T-helper 2 cell treated with Interferon-gamma antibody and Interleukin-4, amounts not matched to agents 5 μg/mL and 100 μg/mL, for 36 hours (primary cell): ENCODE measurements at places on chromosomes 16 and 17.

DNA sequence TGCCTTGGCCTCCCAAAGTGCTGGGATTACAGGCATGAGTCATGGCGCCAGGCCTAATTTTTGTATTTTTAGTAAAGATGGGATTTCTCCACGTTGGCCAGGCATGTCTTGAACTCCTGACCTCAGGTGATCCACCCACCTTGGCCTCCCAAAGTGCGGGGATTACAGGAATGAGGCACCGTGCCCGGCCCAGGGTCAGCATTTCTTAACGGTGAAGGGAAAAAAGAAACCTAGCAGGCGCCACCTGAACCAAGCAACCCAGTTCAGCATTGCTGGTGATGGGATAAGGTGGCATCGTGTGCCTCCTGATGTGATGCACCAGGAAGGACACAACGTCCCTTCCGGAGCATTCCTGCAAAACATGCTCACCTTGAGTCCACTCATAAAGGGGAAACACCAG lies 2.2 kb upstream of the CLCN7 start:
- no peak for DNase-seq

DNA sequence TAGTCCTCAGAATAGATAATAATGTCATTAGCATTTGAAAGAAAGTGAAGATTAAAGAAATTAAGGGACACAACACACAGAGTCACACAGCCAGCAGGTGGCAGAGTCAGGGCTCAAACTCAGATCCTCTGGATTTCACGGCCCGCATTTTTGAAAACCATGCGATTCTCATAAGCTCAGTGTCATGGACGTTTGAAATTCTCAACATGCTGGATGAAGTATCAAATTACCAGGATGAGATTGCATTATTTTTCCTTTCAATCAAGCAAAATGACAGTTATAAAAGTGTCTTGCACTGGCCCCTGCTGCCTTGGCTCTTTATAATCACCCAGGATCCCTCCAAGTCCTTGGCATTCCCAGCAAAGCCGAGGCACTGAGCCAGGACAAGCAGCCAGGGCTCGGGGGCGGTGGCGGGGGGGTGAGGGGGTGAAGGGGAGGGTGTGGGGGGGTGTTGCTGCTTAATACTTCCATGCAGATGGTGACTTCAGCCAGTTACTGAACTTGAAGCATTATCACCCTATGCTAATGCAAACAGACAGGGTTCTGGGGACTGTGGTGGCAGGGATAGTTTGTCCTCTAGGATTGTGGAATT lies 6.6 kb upstream of the BMERB1 start:
- peak; percentile 36 for DNase-seq

GRCh38 chr16:88375996-88376834 lies 6.5 kb upstream of the ZNF469 start:
- DNase-seq: no peak

DNA sequence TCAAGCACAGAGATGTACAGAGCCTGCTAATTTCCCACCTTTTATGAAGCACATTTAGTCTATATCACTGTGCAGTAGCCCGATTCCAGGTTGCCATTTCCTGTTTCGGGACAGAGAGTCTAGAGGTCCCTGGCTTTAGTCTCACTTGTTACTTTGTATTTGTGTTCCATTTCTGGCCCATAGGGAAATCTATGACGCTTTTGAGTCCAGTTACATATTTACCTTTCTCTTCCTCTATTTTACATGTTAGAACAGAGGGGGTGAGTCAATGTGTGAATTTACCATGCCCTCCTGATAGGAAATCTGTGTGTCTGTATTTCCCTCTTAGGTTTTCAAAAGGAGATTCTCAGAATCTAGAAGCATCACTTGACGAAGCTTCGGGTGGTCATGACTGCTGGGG lies 227.1 kb upstream of the ZFHX3 start:
- DNase-seq: no peak

- DNase-seq: no peak
Observed at GRCh38 chr16:4314532-4315185, 1.2 kb upstream of the GLIS2 start.

DNA sequence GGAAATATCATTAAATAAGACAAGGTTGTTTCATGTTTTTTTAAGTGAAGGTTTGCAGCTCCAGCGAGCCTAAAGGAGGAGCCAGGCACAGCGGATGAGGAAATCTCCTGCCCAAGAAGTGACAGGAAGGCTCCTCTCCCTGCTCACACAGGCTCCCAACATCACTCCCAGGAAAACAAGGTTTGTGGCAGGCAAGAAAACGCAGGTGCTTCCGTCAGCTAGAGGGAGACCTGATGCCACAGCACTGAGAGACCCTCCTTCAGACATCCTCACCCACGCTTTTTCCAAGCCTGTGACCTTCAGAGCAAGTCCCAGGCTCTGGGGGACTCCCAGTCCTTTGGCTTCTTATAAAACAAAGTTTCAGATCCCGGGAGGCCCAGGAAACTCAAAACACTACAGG lies 89.7 kb downstream of the ZNF423 start:
- no peak for DNase-seq

- DNase-seq: no peak
Observed at GRCh38 chr16:84427553-84427952, 59.2 kb downstream of the ATP2C2 start.

DNA sequence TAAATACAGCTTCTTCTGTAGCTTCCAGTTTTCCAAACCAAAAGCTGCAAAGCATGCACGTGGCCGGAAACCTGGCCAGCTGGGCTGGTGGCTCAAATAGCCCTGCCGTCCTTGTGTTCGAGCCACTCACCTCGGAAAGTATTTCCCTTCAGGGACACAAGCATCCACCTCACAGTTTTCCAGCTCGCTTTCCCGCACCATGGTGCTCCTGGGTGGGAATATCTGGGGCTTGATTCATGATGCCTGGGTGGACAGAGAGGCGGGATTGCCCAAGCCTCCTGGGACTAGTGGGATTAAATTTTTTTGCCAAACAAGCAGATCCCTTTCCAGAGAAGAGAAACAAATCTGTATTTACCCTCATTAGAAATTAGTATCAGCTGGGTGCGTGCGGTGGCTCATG lies 7.1 kb upstream of the MVD start:
- no peak for DNase-seq

GRCh38 chr16:57735755-57736418 lies at the start of gene KATNB1:
TSS of gene KATNB1 (plus strand) at chr16:57735770. CDS start at chr16:57737244, 1,474 bp downstream.
- no peak for DNase-seq

DNA sequence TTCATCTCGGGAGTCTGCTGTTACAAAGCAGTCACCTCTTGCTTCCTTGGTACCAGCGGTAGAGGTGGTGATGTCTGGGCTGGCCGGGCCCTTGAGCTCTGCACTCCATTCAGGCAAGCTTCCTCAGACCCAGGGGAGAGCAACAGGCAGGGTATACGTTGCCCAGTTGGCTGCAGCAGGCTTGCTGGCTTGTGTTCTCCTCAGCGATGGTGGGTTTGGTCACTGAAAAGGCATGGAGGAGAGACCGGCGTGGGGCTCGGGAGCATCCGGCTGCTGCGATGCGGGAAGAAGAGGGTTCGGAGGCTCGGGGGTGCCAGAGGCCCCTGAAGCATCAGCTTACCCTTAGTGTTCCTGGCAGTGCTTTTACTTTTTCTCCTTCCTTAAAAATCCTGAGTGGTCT lies 25.8 kb downstream of the SAP30BP start:
- DNase-seq: no peak

GRCh38 chr17:66373944-66374817 lies 71.8 kb downstream of the PRKCA start:
- peak; percentile 61 for DNase-seq

GRCh38 chr17:37463039-37463438 lies 26.7 kb upstream of the DUSP14 start:
- no peak for DNase-seq

GRCh38 chr17:80633994-80634566 lies 89.4 kb downstream of the RPTOR start:
- no peak for DNase-seq

- DNase-seq: no peak
Observed at GRCh38 chr17:66056148-66056547, 135.8 kb downstream of the CEP112 start.

GRCh38 chr17:59427425-59427921 lies 96.0 kb downstream of the YPEL2 start:
- DNase-seq: peak; percentile 69

DNA sequence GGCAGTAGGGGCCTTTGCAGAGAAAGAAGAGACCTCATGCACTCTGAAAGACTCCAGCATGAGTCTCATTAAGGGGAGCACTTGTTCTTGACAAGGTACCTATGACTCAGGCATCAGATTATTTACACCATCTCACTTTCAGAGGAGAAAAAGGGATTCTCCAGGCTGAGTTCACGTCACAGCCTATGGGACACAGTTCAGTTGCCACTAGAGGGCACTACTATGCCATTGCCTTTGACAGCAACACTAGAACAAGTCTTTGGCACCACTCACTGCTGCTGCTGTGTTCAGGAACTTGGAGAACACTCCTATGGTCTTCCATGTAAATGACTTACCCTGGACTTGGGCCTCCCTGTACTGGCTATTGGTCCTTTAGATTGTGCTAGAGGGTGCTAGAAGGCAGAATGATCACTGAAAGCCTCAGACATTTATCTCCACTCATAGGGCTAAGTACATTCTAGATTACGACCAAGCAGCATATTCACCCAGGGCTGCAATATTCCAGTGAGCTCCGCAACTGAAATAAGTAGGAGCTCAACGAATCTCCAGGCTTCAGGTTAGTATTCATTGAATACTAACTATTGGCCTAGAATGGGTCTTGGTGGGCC lies 225.1 kb upstream of the CA10 start:
- peak; percentile 6 for DNase-seq

DNA sequence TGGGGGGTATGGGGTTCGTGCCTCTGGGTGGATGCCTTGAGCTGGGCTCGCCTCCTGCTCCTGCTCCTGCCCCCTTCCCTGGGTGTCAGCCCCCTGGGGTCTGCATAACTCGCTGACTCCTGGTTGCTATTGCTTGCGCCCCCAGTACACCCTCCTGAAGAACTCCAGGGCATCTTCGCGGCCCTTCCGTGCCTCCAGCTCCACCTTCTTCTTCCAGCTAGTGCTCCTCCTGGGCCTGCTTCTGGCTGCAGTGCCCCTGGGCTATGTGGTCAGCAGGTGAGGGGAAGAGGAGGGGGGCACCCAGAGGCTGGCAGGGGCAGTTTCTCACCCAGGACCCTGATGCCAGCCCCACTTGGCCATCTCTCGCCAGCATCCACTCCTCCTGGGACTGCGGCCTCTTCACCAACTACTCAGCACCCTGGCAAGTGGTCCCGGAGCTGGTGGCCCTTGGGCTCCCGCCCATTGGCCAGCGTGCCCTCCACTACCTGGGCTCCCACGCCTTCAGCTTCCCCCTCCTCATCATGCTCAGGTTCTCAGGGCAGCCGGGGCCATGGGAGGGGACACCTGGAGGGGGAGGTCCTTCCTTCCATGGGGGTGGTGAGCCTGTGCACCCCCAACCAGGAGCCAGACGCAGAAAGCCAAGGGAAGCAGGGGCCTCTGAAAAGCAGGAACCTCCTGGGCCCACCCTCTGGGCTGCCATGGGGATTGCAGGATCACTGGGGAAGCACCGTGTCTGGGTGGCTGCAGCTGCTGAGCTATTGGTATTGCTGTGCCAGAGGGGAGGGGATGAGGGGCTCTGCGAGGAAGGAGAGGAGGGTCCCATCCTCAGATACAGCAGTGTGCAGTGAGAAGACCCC lies 7.8 kb upstream of the C17orf99 start:
- no peak for DNase-seq

DNA sequence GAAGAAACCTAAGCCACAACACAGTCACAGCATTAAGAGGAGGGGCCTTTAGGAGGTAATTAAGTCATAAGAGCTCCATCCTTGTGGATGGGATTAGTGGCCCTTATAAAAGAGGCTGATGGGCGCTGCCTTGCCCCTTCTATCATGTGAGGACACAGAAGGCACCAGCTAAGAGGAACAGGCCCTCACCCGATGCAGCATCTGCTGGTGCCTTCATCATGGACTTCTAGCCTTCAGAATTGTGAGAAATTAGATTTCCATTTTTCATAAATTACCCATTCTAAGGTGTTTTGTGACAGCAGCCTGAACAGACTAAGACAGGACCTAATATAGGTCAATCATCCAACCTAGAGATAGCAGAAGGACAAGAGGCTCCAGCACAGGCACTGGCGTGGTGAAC lies 120.8 kb downstream of the CDYL2 start:
- DNase-seq: no peak

DNA sequence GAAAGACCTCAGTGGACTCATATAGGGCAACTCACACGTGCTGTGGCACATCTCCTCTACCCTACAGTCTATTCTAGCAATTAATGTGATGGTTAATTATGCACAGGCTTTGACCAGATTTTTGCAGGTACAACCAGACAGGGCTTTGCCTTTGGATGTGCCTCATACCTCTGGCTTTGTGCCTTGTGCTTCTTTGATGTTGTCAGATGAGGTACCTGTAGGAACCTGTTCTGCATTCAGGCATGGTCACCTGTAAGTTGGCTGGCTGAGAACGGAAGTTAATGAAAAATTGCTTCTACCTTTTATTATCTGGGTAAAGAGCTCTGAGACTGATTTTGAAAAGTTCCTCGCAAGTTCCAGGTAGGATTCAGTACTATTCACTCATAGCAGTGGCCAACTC lies 462.9 kb upstream of the ZFHX3 start:
- no peak for DNase-seq

- peak; percentile 59 for DNase-seq
Observed at GRCh38 chr16:88784074-88784855, 755 bp downstream of the PIEZO1 start.

- no peak for DNase-seq
Observed at GRCh38 chr17:77460514-77461046, 319.8 kb downstream of the SEC14L1 start.

DNA sequence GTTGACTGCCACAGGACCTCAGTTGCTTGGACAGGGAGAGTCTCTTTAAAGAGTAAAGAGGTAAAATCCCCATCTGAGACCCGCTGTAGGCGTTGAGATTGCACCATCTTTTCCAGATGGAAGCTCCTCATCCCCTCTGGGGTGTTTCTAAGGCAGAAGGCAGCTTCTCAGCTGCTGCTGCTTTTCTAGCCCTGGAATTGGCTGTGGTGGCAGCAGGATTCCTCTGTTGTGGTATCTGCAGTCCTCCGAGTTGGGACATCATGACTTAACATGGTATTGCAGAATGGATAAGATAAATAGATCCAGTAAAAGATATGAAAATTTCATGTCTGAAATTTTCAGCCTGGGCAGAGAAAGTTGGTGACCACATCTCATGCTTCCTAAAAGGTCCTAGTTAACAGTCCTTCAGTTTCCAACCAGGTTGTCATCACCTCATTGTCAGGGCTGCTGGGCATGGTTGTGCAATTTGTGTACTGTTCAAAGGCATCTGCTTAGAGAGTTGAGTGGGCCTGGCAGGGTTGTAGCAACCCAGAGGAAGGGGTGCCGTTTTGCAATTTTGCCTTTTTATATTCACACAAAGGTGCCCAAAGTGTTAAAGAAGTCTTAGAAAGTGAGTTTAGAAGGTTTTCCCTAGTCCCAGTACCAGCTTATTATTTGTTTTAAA lies 150.4 kb downstream of the SPECC1 start:
- DNase-seq: no peak
